ENCODE measurements at places on chromosomes 5 and 9.

- DNase-seq, result peak; percentile 92
Measured at GRCh38 chr5:96572864-96573512, 89.2 kb upstream of the CAST start.

GRCh38 chr5:115657881-115658233 is 32.0 kb upstream of the TMED7 start:
- DNase-seq, result peak; percentile 91

GRCh38 chr5:79962575-79963222 is 28.4 kb downstream of the MTX3 start:
- DNase-seq, result peak; percentile 72

DNA sequence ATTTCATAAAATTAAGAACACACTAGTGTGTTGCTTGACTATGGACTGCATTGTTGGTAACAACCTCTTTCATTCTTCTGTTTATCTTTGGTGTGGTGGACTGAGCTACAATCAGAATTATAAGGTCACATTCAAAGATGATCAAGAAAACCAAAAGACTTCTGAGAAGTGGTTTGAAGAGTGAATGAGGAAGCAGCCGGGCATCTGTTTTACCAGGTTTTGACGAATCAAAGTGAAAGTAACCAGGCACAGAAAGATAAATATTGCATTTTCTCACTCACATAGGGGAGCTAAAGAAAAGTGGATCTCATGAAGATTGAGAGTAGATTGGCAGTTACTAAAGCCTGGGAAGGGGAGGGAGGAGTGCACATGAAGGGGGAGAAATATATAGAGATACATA is 589.1 kb downstream of the ZNF608 start:
- DNase-seq, result peak; percentile 29

- DNase-seq, result peak; percentile 64
Measured at GRCh38 chr9:21854594-21854993, 52.2 kb downstream of the MTAP start.

- peak; percentile 60 for DNase-seq
Measured at GRCh38 chr9:129365196-129365595, 187.1 kb upstream of the IER5L start.

GRCh38 chr5:34820593-34820992 is 18.4 kb upstream of the TTC23L start:
- no peak for DNase-seq

DNA sequence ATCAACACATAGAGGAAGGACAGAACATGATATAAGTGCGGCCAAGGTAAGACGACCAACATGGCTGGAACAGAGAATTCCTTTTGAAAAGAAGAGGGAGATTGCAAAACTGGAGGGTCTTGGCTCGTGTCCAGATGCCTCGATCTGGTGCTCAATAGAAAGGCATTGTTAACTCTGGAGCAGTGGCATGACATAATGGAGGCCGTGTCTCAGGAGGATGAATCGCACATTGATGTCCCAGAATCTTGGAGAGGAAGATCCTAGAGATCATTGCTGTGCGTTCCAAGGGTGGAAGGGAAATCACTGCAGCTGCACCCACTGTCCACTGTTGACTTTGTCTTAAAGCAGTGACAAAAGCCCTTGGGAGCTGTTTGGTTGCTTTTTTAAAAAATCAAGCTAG is 30.9 kb downstream of the GRAMD2B start:
- DNase-seq, result no peak

- DNase-seq, result peak; percentile 5
Measured at GRCh38 chr9:84677080-84677479, 7.6 kb downstream of the NTRK2 start.

DNA sequence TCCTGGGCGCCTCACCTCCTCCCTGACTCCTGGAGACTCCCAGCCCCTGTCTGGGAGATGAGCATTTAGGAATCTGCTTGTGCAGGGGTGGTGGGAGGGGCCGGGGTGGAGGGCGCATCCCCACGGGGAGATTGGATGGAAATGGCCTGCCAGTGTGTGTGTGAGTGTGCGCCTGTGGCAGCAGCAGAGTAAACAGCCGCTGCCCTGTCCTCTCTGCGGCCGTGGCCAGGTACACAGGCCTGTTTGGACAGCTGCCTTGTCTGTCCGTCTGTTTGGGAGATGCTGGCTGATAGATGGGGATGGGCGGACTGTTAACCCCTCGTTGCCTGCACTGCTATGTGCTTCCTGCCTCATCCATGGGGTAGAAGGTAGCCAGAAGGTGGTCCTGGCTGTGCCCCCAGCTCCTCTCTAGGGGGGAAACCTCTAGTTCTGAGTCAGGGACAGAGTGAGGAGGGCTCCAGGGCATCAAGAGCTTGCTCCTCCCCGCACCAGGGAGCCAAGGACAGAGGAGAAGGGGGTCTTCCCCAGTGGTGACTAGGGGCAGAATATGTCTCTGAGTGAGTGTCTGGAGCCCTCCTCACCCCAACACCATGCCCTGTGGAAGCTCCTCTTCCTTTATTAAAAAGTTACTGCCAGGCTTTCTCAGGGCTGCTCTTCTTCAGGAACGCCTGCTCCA is 60.1 kb downstream of the LMX1B start:
- DNase-seq, result peak; percentile 20

DNA sequence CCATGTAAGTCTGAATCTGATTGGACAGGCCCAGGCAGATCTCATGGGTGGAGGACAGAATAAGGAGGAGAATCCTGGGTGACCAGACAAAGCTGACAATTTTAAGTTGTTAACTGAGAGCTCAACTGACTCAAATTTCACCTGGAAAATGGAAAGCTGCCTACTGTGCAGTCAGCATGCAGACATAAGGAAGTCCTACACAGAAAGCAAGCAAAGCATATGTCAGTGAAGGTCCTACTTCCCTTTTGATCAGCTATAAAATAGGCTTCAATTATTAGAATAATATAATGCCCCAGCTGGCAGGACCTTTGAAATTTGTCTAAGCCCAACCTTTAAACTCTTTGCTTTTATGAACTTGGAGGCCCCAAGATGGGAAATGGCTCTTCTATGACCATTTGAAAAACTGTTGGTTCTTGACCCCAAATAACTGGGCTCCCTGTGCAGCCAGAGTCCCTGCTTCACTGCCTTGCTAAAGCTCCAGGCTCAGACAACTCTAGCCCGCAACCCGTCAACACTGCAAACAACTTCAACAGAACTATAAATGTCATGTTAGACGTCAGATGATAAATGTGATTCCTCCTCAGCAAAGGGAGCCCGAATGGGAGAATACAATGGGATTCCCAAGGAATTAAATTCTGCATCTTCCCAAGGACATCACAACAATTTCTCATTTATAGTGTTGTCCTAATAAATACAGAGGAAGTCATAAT is 118.9 kb upstream of the ADRA1B start:
- DNase-seq, result no peak

DNA sequence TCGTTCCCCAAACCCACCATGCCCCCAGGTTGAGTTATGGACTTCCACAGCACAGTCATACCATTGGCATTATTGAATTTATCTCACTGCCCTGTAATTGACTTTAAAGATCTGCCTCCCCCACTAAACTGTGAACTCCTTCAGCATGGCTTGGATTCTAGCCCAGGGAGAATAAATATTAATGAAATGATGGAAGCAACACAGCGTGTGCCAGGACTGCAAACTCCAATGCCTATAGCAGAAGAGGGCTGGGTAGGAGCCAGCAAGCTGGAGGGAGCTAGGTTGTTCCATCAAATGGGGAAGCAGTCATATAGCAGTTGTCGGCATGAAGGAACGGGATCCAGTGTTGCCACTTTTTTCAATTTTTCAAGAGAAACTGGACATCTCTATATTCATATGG is 69.0 kb upstream of the MSX2 start:
- no peak for DNase-seq
